ENCODE measurements at places on chromosomes 6 and 20.

GRCh38 chr20:48683467-48684175 is 144.2 kb downstream of the PREX1 start:
- DNase-seq, result no peak

- no peak for DNase-seq
Measured at GRCh38 chr6:93420163-93420795, 920 bp upstream of the EPHA7 start.

DNA sequence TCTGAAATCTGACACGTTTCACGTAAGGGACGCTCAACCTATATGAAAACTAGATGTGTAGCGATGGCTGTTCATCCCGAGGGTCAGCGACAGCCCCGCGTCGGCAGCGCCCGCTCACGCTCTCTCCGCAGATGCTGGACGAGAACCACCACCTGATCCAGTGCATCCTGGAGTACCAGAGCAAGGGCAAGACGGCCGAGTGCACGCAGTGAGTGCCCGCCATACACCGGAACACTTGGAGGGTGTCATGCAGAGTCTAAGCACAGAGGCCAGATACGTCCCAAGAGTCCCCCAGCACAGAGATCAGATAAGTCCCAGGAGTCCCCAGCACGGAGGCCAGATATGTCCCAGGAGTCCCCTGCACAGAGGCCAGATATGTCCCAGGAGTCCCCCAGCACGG is 15.0 kb downstream of the SS18L1 start:
- DNase-seq, result no peak

GRCh38 chr6:83867527-83868161 is 8.2 kb downstream of the CYB5R4 start:
- DNase-seq, result no peak

DNA sequence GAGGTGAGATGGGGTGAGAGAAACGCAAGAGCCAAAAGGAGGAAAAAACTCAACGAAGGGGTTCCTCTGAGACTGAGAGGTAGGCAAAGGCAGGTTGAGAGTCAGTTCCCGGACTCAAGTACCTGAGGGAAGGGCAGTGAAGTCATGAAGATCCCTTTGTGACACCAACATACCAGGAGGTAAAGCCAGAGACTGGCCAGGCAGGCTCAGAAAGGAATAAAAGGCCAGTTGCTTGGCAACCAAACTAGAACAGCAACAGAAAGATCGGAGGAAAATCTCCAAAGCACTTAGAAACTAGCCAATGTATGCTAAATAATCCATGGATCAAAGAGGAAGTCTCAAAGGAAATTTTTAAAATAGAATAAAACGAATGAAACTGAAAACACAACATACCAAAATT is 209.8 kb upstream of the PROKR2 start:
- no peak for DNase-seq

- no peak for DNase-seq
Measured at GRCh38 chr20:20009784-20010253, 7.3 kb upstream of the NAA20 start.

- DNase-seq, result no peak
Measured at GRCh38 chr20:916125-916799, at the start of gene ANGPT4. Gene ANGPT4 (minus strand): TSS chr20:916334. CDS start chr20:916214, 120 bp downstream.

- DNase-seq, result no peak
Measured at GRCh38 chr6:168025831-168026710, 28.6 kb downstream of the KIF25 start.

DNA sequence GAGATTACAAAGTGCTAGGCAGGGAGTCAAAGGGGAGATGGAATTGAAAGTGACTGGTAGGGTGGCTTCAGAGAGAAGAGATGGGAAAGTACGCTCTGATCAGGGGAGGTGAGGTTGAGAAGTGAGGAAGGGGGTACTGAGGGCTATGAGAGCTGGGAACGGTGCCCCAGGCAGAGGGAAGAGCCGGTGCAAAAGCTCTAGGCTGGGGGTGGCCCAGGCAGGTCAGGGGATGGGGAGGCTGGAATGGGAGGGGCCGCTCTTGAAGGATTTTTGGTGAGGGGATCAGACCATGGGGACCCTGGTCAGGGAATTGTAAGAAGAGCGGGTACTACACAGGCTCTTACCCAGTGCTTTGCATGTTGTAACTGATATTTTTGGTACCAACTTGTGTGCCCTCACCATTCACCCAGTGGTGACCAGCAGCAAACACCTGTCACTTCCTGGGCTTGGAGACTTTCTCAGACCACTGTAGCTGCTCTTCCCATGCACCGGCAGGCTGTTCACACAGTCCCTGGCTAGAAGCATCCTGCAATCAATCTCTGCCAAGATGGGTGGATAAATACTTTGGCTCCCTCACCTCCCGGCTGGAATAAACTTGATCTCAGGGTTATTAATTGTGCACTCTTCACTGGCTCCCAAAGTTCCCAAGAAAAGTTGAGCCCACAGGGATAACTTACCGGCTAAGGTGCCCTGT is 24.0 kb downstream of the PCK1 start:
- DNase-seq, result no peak

GRCh38 chr6:83536034-83536646 is 23.8 kb downstream of the PRSS35 start:
- DNase-seq, result no peak

DNA sequence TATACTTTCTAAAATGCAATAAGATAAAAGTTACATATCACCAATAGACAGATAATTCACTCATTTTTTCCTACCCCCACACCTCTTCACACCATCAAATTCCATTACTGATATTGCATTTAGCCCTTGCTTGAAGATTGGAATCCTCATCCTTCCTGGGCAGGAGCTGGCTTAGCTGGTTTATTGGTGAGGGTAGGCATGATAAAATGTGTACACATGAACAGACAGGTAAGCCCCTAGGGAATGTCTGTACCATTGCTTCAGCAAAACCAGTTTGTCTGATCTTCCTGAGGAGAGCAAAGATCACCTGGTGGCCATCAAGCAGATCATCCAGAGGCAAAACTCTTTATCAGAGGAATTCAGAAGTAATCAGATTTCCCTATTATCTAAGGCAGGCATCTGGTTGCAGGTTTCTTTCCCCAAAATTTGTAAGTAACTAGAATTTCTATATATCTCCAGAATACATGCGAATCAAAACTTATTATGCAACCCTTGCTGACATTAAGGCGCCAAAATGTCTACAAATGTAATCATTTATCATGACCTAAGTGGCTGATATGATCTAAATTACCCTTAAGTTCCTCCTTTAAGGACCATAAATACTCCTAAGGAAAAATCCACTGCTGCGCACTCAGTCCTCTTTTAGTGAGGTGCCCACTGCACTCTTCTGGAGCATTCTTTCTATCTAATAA is 6.6 kb upstream of the FABP7 start:
- DNase-seq, result no peak

- no peak for DNase-seq
Measured at GRCh38 chr6:158648682-158649131, 1.1 kb upstream of the SYTL3 start.

DNA sequence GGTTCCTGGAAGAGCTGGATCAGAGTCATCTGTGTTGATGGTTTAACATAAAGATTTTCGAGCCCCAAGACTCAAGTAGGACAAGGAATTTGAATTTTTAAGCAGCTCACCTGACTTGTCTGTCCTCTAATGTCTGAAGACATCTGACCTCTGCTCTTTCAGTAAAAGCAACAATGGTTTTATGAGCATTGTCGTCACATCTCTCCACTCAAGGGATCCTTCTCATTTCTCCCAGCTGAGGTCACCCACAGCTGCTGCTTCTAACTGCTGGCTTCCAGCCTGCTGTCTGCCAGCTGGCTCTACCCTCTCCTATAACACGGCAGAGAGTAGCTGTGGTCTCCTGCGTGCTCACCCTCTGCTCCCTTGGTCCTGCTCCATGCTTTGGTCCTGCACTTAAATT is 24.7 kb upstream of the HDAC2 start:
- no peak for DNase-seq

GRCh38 chr6:21501021-21501354 is 92.6 kb upstream of the SOX4 start:
- DNase-seq, result no peak

- DNase-seq, result no peak
Measured at GRCh38 chr6:97123112-97123511, 159.9 kb downstream of the MMS22L start.

All from activated CD8-positive, alpha-beta memory T cell treated with anti-CD3 and anti-CD28 coated beads for 1 hour (primary cell).